ENCODE measurements at places on chromosomes 1 and 21.

GRCh38 chr1:21383785-21384401, 56.0 kb upstream of the NBPF3 start:
- DNase-seq = no peak

DNA sequence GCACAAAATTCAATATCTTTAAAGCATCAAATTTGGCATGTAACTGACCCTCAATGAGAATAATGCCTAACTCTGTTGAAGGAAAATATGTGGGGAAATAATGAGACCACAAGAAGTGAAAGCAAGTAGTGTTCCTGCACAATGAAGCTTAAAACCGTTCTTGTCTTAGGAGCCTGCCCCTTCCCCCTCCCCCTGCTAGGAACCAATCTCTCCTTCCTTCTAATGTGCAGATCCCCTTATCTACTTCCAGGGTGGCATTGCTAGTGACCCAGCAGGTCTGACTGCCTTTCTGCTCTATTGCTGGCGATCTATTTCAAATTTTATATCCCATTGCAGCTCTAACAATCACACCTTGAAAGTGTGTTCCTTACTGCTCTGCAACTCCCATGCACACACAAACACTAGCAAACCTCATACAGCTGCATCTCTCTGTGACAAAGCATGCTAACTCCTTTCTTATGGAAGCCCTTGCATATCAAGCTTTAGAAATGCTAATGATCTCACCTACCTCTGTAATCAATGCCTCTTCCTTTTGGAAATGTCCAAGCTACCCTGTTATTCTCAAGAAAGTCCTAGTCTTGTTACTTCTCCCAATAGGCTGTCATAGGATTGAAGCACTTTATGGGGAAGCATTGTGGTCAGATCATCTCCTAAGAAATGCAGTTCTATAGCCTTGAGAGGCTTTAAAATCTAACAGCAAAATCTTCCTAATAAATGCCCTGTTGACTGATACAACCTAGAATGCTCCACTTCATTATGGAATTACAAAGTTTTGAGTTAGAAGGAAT, 26.5 kb downstream of the BCL9 start:
- DNase-seq = no peak

DNA sequence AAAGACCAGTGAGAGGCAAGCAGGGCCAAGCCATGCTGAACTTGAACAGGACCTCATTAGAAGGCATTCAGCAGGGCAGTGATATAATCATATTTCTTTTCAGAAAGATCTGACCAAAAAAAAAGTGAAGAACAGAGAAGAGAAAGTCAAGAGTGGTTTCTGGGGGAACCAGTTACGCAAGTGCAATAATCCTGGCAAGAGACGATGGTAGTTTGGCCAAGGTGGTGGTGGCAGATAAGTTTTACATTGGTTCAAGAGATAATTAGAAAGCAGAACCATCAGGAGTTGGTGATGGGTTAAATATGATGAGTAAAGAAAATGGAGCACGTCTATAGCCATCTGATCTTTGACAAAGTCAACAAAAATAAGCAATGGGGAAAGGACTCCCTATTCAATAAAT, 54.3 kb downstream of the ZSWIM5 start:
- DNase-seq = no peak

- no peak for DNase-seq
Measured at GRCh38 chr21:14290576-14290975, 74.6 kb downstream of the RBM11 start.

GRCh38 chr1:212495766-212496494, 63.2 kb downstream of the NENF start:
- no peak for DNase-seq
